NCI-H1417 (cell line): ENCODE measurements at places on chromosomes 7 and 10.
A peak's percentile ranks its signal among the peaks of the same experiment; 100 is the strongest.

GRCh38 chr7:36969376-36969775 lies 245.1 kb upstream of the AOAH start:
- DNase-seq = no peak

DNA sequence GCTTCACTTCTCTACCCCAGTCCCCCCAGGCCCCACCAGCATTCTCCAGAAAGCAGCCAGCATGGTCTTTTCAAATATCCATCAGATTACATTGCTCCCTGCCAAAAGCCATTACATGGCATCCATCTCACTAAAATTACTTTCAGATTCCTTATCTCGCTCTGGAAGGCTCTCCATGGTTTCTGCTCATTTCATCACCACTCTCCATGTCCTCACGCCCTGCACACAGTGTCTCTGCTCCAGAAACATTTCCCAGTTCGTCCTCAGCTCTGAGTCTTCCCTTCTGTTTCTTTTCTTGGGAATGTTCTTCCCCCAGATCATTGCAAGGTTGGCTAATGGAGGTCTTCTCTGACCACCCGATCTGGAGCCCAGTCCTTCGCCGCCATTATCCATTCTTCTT lies 499.1 kb downstream of the KCNMA1 start:
- DNase-seq = no peak

DNA sequence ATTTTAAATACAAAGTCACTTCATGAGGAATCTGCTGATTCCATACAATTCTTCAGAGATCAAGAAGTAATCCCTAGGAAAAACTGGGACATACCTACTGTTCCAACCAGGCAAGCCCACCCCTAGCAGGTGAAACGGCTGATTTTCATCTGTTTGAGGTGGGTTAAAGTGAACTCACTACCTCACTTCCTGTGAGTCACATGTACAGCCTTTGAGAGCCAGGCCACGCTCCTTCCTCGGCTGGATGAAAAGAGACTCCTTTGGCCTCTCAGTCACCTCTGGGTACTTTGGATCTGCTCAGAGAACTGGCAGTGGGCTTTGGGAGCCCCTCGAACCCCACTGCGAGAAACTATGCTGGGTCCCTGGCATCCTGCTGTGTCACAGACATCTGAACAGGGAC lies 68.2 kb downstream of the CHST15 start:
- DNase-seq = no peak

DNA sequence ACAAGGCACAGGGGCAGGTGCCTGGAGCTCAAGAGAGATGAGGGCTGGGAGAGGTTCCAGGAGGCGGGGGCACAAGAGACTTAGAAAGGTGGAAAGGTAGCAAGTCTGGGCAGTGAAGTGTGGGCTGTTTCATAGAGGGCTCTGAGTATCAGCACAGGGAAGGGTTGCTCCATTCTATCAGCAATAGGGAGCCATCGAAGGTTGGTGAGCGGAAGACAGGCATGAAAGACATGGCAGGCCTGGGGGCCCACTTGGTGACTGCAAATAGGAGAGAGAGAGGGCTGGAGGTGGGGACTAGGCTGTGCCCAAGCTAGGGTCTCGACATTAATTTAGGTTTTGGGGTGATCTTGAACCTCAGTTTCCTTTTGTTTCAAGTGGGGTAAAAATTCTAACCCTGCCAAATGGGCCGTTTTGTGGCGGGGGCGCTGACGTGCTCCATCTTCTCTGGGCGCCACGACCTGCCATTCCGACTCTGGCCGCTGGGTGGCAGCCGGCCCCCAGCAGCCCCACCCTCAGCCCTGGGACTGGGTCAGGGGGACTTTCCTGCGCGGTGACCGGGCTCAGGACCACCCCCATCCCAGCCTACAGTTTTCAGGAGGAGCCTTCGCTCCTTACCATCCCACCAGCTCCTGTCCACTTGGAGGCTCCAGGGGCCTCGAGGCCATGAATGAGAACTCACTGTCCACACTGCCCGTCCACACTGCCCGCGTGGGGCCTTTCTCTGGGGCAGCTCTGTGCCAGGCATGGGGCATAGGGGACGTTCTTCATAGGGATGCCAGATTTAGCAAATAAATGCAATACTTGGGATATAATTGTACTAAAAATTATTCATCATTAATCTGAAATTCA lies 37.2 kb upstream of the PCBD1 start:
- peak; percentile 43 for DNase-seq

GRCh38 chr10:3067859-3068179 lies 471 bp downstream of the PFKP start:
- no peak for DNase-seq

GRCh38 chr10:131858118-131858515 lies 42.7 kb upstream of the PPP2R2D start:
- DNase-seq = no peak

DNA sequence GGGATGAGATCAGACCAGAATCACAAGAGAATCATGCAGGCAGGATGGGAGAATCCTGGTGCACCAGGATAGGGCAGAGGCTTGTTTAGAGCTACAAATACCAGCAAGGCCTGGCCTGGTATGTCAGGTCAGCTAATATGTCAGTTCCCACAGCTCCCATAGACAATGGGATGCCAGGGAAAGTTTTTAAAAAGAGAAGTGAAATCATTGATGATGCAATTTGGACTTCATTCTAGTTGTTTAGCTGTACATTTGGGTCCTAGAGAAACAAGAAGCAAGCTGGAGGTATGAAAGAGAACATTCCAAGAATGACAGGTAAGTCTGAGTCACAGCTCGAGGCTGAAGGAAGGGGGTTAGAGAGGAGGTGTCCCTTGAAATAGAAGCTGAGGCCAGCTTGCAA lies 45.2 kb downstream of the GPR141 start:
- DNase-seq = no peak

DNA sequence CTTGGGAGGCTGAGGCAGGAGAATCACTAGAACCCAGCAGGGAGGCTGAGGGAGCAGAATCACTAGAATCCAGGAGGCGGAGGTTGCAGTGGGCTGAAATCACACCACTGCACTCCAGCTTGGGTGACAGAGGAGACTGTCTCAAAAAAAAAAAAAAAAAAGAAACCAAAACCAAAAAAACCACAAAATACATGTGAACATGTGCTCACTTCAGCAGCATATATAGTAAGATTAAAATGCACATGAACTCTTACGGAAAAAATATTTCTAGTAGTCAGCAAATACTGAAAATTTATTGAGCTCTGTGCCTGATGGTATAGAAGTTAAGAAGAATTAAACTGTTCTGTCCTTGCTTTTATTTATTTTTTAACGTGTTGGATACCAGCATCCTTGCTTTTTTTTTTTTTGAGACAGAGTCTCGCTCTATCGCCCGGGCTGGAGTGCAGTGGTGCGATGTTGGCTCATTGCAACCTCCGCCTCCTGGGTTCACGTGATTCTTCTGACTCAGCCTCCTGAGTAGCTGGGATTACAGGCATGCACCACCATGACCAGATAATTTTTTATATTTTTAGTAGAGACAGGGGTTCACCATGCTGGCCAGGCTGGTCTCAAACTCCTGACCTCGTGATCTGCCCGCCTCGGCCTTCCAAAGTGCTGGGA lies 9.6 kb upstream of the ZNF487 start:
- no peak for DNase-seq

DNA sequence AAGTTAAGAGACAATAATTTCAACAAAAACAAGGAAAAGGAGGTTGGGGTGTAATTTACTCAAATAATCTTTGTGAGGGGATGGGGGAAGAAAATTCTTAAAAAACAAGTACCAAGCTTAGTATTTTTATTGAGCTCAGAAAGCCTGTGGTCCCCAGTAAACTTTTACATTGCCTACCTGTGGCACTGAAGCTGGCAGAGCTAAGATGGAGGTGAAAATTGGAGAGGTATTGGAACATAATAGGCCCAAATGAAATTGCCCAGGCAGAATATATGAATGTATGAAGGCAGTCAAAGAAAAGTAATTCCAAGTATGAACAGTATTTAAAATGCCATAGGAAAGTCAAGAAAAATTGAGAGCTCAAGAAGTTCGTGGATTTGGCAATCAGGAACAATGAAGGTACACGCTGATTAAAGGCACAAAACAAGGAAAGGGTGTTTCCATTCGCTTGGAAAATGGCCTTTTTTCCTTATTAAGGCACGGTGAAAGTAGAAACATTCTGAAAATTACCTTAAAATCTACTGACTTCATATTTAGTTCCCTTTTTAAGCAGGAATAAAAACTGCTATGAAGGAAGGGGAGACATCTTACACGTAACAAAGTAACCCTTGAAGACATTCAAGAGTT lies 3.4 kb upstream of the KMT2E start:
- DNase-seq = no peak

GRCh38 chr10:20890491-20891337 lies 6.4 kb downstream of the NEBL start:
- peak; percentile 71 for DNase-seq

GRCh38 chr10:68578974-68579373 lies 18.8 kb downstream of the TET1 start:
- DNase-seq = no peak

GRCh38 chr7:47677664-47678063 lies 95.8 kb upstream of the TNS3 start:
- no peak for DNase-seq

- no peak for DNase-seq
These were observed 290.1 kb upstream of the KIAA1217 start for GRCh38 chr10:23918839-23919238.

GRCh38 chr7:21113609-21114415 lies 314.1 kb upstream of the SP4 start:
- DNase-seq = no peak

DNA sequence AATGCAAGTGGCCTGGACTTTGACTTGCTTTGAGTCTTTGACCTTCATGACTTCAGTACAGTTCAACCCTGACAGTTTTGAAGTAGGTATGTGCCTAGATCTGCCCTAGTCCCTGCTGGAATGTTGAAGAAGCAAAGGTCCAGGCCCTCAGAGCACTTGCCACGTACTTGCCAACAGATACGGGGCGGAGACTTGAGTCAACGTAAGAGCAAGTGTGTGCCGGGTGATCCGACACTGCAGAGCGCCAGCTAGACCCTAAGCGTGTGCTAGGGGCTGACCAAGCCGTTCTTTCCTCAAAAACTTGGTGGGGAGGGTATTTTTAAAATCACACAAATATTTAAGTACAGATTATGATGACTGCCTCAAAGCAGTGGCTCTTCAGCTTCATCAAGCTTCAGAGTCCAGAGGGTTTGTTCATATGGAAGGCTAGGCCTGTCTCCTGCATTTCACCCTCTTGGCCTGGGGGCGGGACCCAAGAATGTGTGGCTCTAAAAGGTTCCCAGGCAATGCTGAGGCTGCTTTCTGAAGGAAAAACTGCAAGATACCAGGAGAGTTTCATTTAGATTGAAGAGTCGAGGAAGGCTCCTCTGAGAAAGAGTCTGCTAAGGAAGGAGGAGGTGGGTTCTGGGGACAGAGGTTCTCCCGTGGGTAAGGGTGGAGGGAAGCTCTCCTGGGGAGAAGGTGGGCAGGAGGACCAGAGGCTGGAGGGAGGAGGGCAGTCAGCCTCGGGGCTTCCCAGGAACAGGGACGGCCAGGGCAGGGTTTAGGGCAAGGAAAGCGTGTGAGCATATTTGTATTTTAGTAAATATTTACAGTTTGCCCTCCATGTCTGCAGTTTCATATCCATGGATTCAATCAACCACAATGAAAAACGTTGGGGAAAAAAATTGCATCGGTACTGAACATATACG lies 160.3 kb downstream of the EGFR start:
- no peak for DNase-seq
